ENCODE measurements at places on chromosomes 12 and 14.
A peak's percentile ranks its signal among the peaks of the same experiment; 100 is the strongest.

DNA sequence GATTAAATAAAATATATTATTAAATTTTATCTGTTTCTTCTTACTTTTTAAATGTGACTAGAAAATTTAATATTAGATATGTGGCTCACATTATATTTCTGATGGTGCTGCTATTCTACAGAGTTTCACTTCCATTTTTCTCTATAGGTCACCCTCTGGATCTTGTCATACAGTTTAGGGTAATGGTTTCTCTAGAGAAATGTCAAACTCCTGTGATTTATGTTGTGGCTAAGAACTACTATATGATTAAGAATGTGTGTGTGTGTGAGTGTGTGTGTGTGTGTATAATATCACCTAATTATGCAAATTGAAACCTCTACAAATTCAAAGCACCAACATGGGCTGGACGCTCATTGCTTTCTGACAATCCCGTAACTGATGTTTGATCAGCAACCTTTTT lies 325.9 kb downstream of the ADAMTS20 start:
- no peak for DNase-seq

GRCh38 chr12:113413488-113413939 lies 8.7 kb upstream of the SDSL start:
- DNase-seq = no peak

GRCh38 chr14:37600880-37601741 lies 5.7 kb downstream of the TTC6 start:
- no peak for DNase-seq

DNA sequence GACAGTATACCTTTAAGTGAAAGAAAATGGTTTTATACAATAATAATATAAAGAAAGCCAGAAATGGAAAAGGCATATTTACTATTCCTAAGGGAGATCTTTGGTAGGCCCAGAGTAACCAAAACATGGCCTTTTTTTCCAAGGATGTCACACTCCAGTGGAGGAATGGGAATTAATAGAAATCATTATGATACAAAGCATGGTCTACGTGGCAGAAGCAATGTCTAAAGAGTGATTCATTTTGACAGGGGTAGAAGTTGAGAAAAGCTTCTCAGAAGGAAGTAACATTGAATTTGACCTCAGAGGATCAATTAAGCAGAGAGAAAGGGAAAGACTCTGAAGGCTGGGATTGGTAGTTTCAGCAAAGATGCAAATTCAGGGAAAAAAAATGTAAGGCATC lies 208.6 kb downstream of the BTG1 start:
- no peak for DNase-seq

DNA sequence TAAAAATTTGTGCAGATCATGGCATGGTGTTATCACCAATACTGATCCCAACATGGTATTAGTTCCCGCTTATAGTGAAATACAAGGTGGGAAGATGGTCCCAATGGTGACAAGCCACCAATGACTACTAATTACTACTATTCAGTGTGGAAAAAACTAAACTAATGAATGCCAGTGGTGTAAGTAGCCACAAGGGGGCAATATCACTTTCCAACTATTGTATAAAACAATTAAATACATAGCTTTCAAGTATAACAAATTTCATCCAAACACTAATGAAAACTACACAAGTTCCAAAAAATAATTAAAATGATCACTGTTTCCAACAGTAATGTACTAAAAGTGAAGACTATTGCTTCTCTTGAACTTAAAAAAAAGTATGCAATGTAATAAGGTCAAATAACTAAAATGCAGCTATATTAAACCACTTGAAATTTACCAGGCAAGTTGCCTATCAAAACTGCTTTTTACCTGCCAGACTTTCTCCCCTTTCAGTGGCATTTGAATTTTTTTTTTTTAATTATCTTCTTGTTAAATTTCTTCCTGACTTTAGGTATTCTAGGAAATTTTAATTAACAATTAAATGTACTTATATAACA lies 58.0 kb downstream of the PAPLN start:
- DNase-seq = peak; percentile 57

GRCh38 chr12:92537290-92537960 lies 165.4 kb upstream of the PLEKHG7 start:
- no peak for DNase-seq

DNA sequence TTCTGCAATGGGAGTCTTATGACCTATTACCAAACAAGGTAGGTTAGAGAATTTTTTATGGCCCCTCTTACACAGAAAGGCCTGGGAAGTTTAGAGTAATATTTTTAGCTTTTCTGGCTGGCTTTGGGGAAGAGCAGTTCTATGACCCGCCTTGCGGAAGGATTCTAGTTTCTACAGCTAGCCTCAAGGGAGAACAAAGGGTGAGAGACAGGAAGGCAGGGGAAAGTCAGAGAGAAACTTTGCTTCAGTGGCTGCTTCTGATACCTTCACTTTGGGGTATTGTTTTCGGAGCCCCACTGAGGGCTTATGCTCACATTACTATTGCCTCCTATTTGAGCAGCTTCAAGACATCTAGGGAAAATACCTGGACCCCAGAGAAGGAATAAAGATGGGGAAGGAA lies 80.7 kb upstream of the NUDT4 start:
- no peak for DNase-seq

- no peak for DNase-seq
Observed at GRCh38 chr14:26180221-26180620, 417.6 kb downstream of the NOVA1 start.

Measured in H7 (cell line).